B cell (primary cell): ENCODE measurements at places on chromosomes 5 and 9. TPM values are rescaled to one million over a fixed set of nuclear protein-coding genes. Genes with fewer than 3 reads are reported as not detected.

ZNF169 gene
- 26.2 and 26.9 TPM in 2 replicates for total RNA-seq

GRCh38 chr5:138338411-138339090, 485 bp downstream of the FAM53C start:
- peak overlapping the region; percentile 55 for H3K4me3 ChIP-seq
- H3K27me3 ChIP-seq, result no peaks in the 10 kb centered on the region
- H3K27ac ChIP-seq, result peak overlapping the region; percentile 99
- H3K4me1 ChIP-seq, result peaks cover 22% of the 10 kb centered on the region
- no peak for DNase-seq
- peaks cover 6% of the 10 kb centered on the region for H3K36me3 ChIP-seq

- no peaks in the 10 kb centered on the region for H3K4me1 ChIP-seq
- no peak overlapping the region for H3K4me3 ChIP-seq
- no peak overlapping the region for H3K27ac ChIP-seq
- no peak for DNase-seq
These were observed 93.4 kb upstream of the ITGA2 start for GRCh38 chr5:52895572-52896413.

DNA sequence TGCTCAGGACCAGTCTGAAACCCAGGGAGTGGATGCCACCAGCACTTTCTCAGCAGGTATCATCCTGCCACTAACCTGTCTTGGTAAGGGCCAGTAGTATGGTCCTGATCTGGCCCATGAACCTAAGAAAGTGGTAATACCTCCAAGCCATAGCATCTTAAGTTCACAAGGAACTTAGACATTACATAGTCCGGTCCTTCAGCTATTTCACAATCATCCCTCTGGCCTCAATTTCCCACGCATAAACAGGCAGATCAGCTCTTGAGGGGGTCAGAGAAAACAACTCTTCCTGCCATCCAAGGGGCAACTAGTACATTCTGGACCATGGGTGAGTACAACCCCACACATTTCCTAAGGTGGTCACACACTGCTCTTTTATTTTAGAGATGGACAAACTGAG, 88.2 kb downstream of the PPIC start:
- H3K4me3 ChIP-seq, result no peak overlapping the region
- H3K36me3 ChIP-seq, result no peaks in the 10 kb centered on the region
- DNase-seq, result no peak
- H3K27me3 ChIP-seq, result no peaks in the 10 kb centered on the region
- no peak overlapping the region for H3K27ac ChIP-seq
